Activated CD4-positive, alpha-beta T cell treated with anti-CD3 and anti-CD28 coated beads, Interleukin-2, amount 50 U/mL, for 48 hours (primary cell): ENCODE measurements at places on chromosomes 16 and 17.

DNA sequence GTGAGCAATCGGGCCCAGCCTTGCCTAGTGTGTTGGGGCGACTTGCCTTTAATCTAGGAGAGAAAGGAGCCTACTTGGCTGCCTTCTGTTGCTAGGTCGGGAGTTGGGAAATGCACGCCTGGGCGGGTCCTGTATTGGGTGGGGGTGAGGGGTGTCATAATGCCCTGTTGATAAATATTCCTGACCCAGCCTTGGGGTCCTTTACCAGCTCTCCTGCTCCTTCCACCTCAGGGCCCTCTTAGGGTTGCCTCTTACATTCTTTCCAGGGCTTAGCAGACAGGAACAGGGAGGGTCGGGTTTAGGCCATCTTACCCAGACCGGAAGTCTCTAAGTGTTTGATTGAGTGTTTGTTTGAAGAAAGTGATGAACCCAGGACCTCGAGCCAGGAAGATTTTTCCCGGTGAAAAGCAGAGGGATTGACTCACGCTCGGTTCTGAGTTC, 112.9 kb downstream of the SEC14L1 start:
- no peak for DNase-seq

GRCh38 chr17:74369221-74369620, 1.9 kb downstream of the GPR142 start:
- peak; percentile 70 for DNase-seq

DNA sequence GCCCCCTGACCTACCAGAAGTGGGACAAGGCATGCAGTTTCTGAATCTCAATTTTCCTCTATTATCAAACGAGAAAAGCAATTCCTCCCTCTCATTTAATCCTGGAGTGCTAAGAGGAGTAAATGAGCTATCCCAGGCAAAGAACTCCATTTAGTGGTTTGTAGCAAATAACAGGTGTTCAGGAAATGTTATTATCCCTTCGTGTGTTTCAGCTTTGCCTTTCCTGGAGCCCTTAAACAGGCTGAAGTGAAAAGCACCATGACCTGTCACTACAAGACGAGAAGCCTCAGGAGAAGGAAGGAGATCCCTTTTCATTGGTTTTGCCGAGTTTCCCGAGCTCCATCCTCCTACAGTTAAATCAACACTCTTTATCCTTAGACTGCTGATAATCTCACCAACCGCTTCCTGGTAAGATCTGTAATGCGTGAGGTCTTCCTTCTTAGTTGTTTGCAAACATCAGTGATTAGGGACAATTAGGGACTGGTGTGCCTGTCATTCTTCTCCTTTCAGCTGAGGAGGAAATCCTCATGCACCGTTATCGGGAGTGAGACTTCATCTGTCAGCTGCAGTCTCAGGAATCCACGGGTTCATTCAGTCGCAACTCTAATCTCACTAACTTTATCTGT, 30.8 kb upstream of the MYOCD start:
- no peak for DNase-seq

DNA sequence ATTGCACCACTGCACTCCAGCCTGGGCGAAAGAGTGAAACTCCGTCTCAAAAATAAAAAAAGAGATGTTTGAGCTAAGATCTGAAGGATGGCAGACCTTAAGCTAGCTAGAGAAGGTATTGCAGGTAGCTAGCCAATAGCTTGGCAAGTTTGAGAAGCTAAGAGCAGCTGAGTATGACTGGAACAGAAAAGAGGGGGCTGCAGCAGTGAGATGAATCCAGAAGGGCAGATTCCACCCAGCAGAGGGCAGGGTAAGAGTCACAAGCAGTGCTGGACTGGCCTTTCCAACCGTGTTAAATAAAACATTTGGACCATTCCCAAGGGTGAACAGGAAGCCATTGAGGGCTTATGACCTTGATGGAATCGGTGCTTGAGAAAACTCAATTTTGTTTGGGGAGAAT, 5.7 kb upstream of the PHAF1 start:
- no peak for DNase-seq

- no peak for DNase-seq
Observed at GRCh38 chr16:1551166-1551565, 17.7 kb downstream of the TMEM204 start.

DNA sequence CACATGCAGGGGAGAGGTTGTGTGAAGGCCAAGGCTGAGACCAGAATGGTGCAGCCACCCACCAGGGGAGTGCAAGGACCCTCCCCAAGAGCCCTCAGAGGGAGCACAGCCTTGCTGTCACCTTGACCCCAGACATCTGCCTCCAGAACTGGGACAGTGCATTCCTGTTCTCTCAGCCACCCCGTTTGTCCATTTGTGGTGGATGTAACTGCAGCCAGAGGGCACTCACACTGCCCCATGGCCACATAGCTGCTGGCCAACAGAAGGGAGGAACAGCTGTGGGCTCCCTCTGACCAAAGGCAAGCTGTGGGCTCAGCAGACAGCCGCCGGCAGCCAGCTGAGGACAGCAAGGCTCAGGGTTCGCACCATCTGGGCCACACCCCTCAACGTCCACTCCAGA, 49.8 kb upstream of the KLHDC4 start:
- DNase-seq, result no peak

GRCh38 chr17:65556014-65556909, 5.2 kb downstream of the AXIN2 start:
- peak; percentile 96 for DNase-seq

DNA sequence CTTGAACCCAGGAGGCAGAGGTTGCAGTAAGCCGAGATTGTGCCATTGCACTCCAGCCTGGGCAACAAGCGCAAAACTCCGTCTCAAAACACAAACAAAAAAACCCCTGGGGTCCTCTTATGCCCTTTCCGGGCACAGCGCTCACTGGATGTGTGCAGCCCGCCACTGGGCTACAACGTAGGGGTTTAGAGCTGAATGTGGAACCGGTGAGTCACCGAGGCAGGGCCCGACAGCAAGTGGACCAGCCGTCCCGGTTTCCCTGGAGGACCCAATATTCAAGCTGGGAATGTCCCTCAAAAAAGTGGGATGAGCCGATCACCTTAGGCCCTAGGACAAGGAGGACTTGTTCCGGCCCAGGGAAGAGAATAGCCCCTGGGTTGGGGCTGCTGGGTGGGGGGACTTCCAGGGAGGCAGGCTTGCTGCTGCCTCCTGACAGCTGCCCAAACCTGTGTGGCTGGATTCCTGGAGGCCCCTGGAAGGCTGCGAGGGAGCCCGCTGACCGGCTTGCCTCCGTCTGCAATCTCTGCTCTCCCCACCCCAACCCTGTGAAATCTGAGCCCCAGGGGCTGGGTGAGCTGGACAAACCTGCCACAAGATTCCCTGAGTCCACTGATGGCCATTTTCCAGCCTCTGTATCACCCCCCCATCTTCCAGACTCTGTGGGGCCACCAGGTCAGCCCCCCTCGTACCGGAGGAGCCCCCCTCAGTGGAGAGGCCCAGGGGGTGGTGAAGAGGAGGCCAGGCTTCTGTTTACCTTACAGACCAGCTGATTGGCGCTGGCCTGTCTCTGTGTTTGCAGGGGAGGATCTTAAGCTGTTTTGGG, 2.9 kb upstream of the CLDN9 start:
- no peak for DNase-seq

GRCh38 chr16:66859397-66860068, 15.3 kb downstream of the CA7 start:
- DNase-seq, result no peak

DNA sequence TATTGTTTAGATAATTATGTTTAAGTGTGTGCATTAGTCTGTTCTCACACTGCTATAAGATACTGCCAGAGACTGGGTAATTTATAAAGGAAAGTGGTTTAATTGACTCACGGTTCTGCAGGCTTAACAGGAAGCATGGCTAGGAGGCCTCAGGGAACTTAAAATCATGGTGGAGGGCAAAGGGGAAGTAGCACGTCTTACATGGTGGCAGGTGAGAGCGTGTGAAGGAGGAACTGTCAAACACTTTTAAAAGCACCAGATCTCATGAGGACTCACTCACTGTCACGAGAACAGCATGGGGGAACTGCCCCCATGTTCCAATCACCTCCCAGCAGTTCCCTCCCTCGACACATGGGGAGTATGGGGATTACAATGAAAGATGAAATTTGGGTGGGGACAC, 203.5 kb upstream of the GOT2 start:
- no peak for DNase-seq

DNA sequence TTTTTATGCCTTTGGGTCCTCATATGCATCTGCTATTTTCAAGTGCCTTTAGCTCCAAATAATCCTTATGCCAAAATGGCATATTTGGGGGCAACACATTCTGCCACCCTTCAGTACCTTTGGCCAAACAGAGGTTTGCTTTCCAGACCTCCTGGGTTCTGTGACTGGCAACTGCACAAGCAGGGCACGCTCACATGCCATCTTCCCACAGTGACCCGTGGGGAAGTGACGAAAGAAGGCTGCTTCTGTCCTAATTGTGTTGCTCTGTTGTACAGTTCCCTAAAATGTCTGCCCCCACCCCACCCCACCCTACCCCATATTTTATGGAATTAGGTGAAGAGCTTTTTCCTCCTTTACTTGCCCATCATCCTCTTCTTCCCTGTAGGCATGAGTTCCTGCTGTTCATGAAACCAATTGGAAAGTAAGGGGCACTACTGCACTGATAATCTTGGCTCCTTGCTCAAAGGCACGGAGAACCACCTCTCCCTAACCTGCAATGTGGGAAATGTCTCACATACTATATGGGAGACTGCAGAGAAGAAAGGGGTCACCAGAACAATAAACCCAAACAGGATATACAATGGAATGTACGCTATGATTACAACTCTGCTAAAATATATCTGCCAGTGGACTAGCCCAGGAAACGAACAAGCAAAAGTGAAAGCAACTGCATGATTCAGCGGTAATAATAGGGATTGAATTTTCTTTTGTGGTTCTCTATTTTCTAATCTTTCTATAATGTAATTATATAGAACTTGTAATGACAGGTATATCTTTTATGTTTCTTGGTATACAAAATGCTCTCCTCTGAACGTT, 3.3 kb upstream of the SLFN12L start:
- DNase-seq, result peak; percentile 59
